ENCODE measurements at places on chromosomes 1 and 21. TPM values are rescaled to one million over a fixed set of nuclear protein-coding genes. Genes with fewer than 3 reads are reported as not detected.

The PIGP gene
- total RNA-seq, result 15.4 TPM

The CLIC4 gene
- total RNA-seq, result 22.3 TPM

The GUK1 gene
- 320 TPM for total RNA-seq

The FCRL5 gene
- total RNA-seq, result 0.09 TPM

The PRAMEF6 gene
- total RNA-seq, result not detected

The HORMAD1 gene
- total RNA-seq, result 9.3 TPM

The CRYBG2 gene
- 106 TPM for total RNA-seq

The HMCN1 gene
- total RNA-seq, result 6.7 TPM

The SLFNL1 gene
- not detected for total RNA-seq

The NLRP3 gene
- 1.7 TPM for total RNA-seq

The CATSPERE gene
- 2.7 TPM for total RNA-seq

The MYCL gene
- total RNA-seq, result 15.4 TPM

The HTR6 gene
- total RNA-seq, result not detected

The CFHR4 gene
- not detected for total RNA-seq

Measured in esophagus squamous epithelium (tissue), 5 donors.